Stimulated activated CD4-positive, alpha-beta T cell treated with anti-CD3 and anti-CD28 coated beads, Interleukin-12 subunit alpha, Interleukin-12 subunit beta, amount 100 ng/mL, for 48 hours (primary cell): ENCODE measurements at places on chromosomes 12 and 14.

GRCh38 chr12:67689385-67689784 lies 40.8 kb downstream of the DYRK2 start:
- DNase-seq, result no peak

GRCh38 chr14:106187216-106187615 lies 660.8 kb downstream of the TMEM121 start:
- DNase-seq, result no peak

GRCh38 chr14:65438266-65438933 lies 25.9 kb downstream of the FUT8 start:
- DNase-seq, result no peak

DNA sequence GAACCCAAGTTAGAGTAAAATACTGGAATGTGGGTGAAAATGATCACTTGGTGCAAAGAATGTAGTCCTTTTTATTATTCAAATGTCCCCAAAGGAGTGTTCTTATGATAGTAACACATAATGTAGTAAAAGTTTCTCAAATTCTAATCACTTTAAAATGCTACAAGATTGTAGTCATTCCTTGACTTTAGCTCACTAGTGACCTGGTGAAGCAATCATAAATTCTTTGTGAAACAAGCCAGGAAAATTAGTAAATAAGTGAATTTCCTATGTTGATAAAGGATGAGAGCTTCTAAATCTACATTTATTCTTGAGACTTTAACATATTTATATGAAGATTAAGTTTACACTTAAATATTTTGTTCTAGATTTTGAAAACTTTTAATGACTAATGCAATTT lies 30.7 kb upstream of the SLC17A8 start:
- no peak for DNase-seq

DNA sequence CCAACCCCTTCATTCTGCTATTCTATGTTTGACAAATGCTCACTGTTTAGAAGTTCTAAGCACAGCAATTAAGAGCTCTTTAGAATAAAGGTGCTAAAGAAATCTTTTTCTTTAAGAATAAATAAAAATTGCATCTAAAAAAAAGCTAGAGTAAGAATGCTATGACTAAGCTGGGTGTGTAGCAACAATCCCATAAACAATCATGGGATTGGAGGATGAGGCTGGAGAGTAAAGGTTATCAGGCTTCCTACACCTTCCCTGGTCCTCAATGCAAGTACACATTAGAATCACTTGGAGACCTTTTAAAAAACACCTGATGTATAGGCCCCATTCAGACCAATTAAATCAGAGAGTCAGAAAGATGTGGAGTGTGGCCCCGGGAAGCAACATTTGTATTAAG lies 88.3 kb downstream of the CIT start:
- DNase-seq, result no peak

DNA sequence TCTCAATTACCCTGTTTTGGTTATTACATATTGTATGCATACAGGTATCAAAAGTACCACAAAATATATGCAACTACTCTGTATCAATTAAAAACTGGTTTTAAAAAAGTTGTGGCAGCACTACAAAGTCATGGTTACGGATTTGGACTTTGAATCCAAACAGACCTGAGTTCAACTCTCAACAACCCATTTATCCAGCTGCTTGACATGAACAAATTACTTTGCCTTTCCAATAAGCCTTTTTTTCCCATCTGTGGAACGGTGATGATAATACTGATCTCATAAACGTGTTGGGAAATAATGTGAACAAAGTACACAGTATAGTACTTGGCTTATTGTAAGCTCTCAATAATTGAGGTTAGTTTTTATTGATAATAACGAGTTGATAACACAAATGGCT lies 85.0 kb downstream of the MNAT1 start:
- no peak for DNase-seq

DNA sequence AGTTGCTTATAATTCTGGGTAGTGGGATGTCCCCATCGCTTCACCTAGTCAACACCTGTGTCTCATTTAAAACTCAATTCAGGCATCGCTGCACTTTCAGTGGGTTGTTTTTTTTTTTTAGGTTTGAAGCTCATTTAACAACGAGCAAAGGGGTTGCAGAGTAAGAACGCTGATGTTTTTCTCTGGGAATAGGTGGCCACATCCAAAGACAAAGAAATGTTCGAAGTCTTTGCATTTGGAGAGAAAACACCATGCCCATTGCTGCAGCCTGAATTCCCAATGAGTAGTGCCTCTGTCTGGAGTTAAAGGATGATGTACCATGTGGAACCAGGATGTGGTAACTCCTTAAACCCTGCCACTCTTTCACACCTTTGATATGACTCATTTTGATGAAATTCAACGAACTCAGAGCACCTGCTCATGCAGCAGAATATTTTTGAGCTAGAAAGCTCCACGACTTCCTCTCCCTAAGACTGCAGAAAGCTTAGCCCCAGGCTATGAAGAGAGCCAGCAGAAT lies 35.1 kb upstream of the BATF start:
- no peak for DNase-seq

DNA sequence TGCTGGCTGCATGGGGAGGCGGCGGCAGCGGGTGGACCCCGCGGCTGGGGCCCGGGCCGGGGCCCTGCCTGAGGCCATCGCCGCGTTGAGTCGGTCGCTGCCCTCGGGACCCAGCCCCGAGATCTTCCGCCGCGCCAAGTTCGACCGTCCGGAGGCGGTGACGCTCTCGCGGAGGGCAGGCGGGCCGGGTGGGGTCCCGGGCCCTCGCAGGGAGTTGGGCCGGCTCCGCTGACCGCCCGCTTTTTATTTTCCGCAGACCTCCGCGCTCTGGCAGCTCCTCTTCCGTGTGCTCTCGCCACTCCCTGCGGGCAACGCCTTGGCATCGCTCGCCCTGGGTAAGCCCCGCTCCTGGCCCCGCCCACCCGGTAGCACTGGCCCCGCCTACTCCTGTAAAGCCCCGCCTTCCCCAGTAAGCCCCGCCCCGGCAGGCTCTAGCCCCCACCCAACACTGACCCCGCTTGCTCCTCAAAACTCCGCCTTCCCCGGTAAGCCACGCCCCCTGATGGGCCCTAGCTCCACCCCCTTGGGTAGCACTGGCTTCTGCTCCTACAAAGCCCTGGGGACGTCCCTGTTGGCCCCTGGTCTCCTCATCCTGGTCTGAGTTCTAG lies 424 bp downstream of the TEDC1 start:
- peak; percentile 94 for DNase-seq

GRCh38 chr12:84763107-84763506 lies 149.5 kb downstream of the SLC6A15 start:
- DNase-seq, result no peak
